ENCODE measurements at places on chromosomes 5 and 9.
A peak's percentile ranks its signal among the peaks of the same experiment; 100 is the strongest.

DNA sequence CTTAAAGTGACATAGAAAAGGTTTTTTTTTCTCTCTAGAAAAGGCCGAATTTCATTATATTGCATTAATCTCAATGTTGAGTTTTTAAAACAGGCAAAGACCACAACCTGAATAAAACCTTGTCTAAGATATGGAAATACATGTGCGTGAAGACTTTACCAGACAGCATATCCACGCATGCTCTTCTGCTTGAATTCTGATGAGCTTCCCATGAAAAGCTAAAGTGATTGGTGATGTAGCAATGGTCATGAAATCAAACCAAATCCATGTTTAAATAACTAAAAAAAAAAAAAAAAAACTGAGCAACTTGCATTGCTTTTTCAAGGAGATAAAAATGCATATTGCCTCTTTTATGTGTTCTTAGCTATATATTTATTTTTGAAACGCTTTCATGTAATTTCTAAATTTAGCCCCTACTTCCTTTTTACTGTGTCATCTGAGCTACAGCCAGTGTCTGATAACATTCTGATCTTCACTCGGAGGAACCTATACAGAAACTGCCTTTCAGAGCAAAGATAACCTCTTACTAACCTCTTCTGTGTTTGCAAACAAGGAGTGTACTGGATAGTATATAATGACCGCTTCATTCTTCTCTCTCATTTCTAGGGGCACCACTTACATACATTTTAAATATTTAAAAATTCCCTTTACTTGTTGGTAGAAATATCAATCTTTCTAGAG is 179.1 kb upstream of the GNA14 start:
- H3K27me3 ChIP-seq = no peaks in the 10 kb centered on the region
- H3K4me3 ChIP-seq = no peak overlapping the region
- no peak for DNase-seq
- H3K36me3 ChIP-seq = no peaks in the 10 kb centered on the region

DNA sequence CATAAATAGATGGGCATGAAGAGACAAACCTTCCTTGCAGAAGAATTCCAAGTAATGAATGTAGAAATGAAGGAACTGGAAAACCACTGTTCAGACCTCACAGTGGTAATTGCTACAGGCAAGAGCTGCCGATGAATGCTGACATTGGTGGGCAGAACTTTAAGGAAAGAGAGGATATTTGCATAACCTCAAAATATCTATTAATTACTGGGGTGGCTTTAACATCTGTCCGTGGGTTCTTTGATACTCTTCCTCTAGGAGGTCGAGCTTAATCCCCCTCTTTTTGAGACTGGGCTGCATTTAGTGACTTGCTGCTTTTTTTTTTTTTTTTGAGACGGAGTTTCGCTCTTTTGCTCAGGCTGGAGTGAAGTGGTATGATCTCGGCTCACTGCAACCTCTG is 34.7 kb downstream of the LAMC3 start:
- H3K27me3 ChIP-seq = no peaks in the 10 kb centered on the region
- no peak for DNase-seq
- H3K4me3 ChIP-seq = no peak overlapping the region
- peaks cover 7% of the 10 kb centered on the region for H3K4me1 ChIP-seq
- H3K27ac ChIP-seq = peak overlapping the region; percentile 53

GRCh38 chr9:38205279-38205678 is 136.3 kb upstream of the SHB start:
- H3K27ac ChIP-seq = no peak overlapping the region
- H3K4me1 ChIP-seq = no peaks in the 10 kb centered on the region
- H3K36me3 ChIP-seq = no peaks in the 10 kb centered on the region
- no peak for DNase-seq
- H3K4me3 ChIP-seq = no peak overlapping the region

GRCh38 chr9:132908635-132909034 is 29.9 kb downstream of the SPACA9 start:
- DNase-seq = no peak
- H3K4me1 ChIP-seq = no peaks in the 10 kb centered on the region
- no peak overlapping the region for H3K4me3 ChIP-seq
- H3K36me3 ChIP-seq = peaks cover 96% of the 10 kb centered on the region
- no peak overlapping the region for H3K27ac ChIP-seq

DNA sequence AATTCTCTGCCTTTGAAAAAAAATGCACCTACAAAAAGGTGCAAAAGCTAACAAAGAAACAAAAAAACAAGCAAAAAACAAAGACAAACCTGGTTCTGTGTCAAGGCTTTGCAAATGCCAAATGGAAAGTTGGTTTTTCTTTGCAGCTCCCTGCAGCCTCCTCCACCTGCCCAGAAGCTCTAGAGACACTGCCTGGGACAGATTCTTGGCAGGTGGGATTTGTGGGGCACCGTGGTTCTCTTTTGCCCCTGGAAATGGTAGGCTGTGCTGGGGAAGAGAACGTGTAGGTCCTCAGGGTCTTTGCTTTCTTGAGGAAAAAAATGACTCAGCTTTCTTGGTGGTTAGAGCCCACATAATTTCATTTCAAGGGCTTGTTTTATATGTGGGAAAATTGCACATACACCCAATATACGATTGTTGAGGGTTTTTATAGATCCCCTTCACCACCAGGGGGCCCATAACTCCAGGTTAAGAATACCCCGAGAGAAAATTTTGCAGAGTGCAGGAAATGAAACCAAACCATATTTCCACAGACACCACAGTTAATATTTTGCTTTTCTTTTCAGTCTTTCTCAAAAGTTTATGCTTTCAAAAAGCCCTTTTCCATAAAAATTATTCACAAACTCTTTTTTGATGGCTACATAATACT is 58.7 kb downstream of the NXNL2 start:
- H3K4me3 ChIP-seq = no peak overlapping the region
- no peaks in the 10 kb centered on the region for H3K36me3 ChIP-seq
- H3K27me3 ChIP-seq = no peaks in the 10 kb centered on the region
- H3K4me1 ChIP-seq = no peaks in the 10 kb centered on the region
- DNase-seq = no peak

Measured in spleen (tissue), 13 donors.